Aorta (tissue), 5 donors: ENCODE measurements at places on chromosomes 1 and 21. TPM values are rescaled to one million over a fixed set of nuclear protein-coding genes. Genes with fewer than 3 reads are reported as not detected.

The MRTO4 gene
- 14.2 TPM for total RNA-seq

The IVL gene
- total RNA-seq: not detected

The CADM3 gene
- 41.2 TPM for total RNA-seq

The RHD gene
- not detected for total RNA-seq

The AMY2A gene
- total RNA-seq: 2.8 TPM

DNA sequence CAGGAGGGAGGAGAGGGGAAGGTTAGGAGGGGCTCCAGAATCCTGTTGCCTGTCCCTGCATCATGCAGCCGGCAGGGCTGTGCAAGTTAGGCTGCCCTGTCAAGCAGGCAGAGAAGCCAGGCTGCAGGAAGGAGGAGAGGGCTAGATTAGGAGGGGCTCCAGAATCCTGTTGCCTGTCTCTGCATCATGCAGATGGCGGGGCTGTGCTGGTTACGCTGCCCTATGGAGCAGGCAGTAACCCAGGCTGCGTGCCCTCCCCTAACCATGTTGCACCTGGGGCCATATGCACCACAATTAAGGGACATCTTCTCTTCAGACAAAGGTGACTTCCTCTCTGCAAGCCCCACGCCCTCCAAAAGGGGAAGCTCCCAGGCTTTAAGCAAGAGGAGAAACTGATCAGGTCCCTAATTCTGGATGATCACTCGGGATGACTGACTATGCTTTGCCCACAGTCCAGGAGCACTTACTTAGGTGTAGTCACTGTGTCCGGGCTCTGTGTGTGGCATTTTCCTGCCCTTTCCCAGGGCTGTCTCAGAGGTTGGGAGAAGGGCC lies 457.4 kb downstream of the SETD4 start:
- no peak overlapping the region for H3K27ac ChIP-seq
- no peaks in the 10 kb centered on the region for H3K27me3 ChIP-seq
- no peak for DNase-seq

- H3K27me3 ChIP-seq: no peaks in the 10 kb centered on the region
- no peak overlapping the region for H3K4me3 ChIP-seq
- H3K36me3 ChIP-seq: peaks cover 2% of the 10 kb centered on the region
Observed at GRCh38 chr1:25450891-25451290, 20.2 kb downstream of the MACO1 start.

DNA sequence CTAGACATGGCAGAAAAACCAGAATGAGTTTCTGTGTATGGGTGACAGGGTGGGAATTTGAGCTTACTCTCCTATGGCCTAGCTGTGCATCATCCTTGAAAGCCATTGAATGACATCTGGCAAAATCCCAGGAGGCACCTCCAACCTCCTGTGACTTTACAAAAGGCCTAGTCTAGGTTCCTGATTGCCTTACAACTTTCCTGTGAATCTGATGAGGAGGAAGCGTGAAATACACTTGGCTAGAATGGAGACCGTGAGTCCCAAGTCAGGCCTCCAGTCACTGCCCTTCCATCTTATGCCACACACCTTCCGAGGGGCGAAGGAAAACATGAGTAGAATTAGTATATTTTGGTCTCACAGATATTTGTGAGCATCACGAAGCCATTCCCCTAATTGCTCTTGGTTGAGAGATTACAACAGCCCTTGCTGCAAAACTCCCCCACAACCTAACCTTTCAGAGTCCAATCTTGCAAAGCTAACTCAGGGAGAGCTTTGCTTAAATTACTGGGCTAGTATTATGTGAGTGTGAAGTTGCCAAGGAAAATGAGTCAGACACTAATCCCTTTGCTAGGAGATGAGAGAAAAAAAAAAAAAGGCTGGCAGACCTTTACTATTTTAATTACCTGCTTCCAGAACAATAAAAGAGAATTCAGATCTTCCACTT lies 36.3 kb upstream of the PAXBP1 start:
- H3K4me1 ChIP-seq: no peaks in the 10 kb centered on the region
- no peaks in the 10 kb centered on the region for H3K36me3 ChIP-seq
- no peak overlapping the region for H3K27ac ChIP-seq
- no peak overlapping the region for H3K4me3 ChIP-seq
- H3K27me3 ChIP-seq: no peaks in the 10 kb centered on the region

DNA sequence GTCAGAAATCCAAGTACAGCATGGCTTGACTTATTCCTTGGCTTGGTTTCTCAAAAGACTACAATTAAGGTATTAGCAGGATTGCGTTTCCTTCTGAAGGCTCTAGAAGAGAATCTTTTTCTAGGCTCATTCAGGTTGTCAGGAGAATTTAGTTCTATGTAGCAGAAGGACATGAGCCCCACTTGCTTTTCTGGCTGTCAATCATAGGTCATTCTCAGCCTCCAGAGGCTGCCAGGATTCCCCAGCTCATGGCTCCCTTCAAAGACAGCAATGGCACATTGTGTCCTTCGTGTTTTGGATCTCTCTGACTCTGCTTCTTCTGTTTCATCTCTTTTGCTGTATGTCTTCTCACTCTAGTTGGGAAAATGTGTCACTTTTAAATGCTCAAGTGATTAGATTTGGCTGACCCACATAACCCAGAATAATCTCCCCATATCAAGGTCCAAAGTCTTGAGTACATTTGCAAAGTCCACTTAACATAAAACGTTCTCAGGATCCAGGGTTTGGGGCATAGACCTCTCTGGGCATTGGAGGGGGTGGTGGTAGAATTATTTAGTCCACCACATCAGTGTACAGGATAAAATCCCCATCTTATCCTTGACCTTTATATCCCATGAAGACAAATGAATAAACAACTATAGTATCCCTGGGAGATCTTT lies 126.7 kb upstream of the BCL9 start:
- no peaks in the 10 kb centered on the region for H3K4me1 ChIP-seq
- no peak overlapping the region for H3K4me3 ChIP-seq
- DNase-seq: no peak

GRCh38 chr1:214404571-214405213 lies 123.7 kb downstream of the SMYD2 start:
- no peak overlapping the region for H3K27ac ChIP-seq
- no peak overlapping the region for H3K4me3 ChIP-seq
- H3K27me3 ChIP-seq: no peaks in the 10 kb centered on the region
- no peak for DNase-seq
- H3K36me3 ChIP-seq: no peaks in the 10 kb centered on the region
- H3K4me1 ChIP-seq: peaks cover 2% of the 10 kb centered on the region

DNA sequence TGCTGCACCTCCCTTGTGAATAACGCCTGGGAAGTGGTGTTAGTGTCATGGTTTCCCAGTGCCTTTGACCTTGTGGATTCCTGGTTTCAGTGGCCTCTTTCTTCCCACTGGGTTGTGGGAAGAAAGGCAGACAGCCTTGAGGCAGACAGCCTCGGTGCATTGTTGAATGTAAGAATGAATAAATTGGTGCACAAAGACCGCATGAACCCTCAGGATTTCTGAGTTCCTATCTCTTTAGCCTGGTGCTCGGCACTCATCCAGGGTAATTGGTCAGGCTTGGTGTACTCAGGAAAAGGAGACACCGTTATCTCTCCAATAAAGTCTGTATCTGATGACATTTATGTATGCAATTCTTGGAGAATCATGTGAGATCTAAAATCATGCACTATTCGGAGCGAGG lies 5.1 kb downstream of the ZNF362 start:
- H3K4me1 ChIP-seq: peaks cover 5% of the 10 kb centered on the region
- no peak overlapping the region for H3K4me3 ChIP-seq
- H3K27me3 ChIP-seq: no peaks in the 10 kb centered on the region
- no peaks in the 10 kb centered on the region for H3K36me3 ChIP-seq
- H3K27ac ChIP-seq: no peak overlapping the region
- DNase-seq: peak; percentile 25

DNA sequence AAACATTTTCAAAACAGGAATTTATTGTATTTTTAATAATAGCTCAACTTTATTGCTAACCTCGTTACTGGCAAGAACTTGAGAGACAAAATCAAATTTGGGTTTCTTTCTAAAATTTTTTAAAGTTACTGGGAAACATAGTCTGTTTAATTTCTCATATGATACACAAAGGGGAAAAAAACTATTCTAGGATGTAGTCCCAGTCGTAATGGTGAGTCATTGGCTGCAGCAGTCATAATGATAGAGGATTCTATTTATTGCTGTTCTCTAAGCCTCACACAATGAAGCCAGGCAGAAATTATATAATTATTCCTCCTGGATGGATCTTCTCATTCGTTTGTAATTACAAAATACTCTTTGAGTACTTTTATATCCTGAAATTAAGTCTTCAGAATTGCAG lies 326.5 kb upstream of the SGIP1 start:
- no peaks in the 10 kb centered on the region for H3K27me3 ChIP-seq
- H3K4me3 ChIP-seq: no peak overlapping the region
- H3K36me3 ChIP-seq: no peaks in the 10 kb centered on the region
- no peak for DNase-seq
- H3K4me1 ChIP-seq: no peaks in the 10 kb centered on the region
- H3K27ac ChIP-seq: no peak overlapping the region

- H3K4me3 ChIP-seq: no peak overlapping the region
- H3K27ac ChIP-seq: no peak overlapping the region
- H3K4me1 ChIP-seq: no peaks in the 10 kb centered on the region
- no peaks in the 10 kb centered on the region for H3K36me3 ChIP-seq
- no peaks in the 10 kb centered on the region for H3K27me3 ChIP-seq
- no peak for DNase-seq
Observed at GRCh38 chr1:37438869-37439343, 35.5 kb upstream of the ZC3H12A start.

DNA sequence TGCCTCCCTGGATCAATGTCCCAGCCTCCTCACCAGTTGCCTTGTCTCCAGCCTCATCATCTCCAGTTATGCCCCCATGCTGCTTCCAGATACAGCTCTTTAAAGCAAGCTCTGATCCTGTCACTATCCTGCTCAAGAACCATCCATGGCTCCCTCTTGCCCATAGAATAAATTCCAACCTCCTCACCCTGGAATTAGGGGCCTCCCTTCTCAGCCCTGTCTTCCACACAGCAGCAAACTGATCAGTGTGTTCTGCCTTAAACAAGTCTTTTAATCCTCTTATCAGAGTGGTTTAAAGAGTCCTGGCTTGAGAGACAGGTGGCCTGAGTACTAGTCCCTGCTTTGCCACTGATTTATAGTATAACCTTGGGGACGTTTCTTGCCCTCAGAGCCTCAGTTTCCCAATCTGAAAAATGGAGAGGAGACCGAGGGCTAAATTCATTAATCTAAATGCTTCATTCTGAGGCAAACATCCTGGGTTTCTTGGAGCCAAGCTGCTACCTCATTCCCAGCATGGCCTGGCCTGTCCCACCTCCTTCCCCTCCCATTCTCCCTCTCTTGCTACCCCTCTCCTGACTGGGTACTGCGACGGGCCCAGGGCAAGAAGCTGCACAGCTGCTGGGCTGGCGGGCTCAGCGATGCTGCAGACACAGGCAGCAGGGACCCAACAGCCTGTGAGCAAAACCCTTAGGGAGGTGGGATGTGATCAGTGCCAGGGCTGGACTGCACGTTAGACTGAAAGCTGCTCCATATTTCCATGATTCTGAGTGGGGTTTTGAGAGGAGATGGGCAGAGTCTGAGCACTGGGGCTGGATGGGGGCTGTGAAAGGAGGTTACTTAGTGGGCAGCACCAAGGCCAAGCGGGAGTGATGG lies 221.4 kb downstream of the PTPRU start:
- DNase-seq: no peak
- no peaks in the 10 kb centered on the region for H3K4me1 ChIP-seq
- H3K27ac ChIP-seq: no peak overlapping the region
- H3K27me3 ChIP-seq: no peaks in the 10 kb centered on the region

DNA sequence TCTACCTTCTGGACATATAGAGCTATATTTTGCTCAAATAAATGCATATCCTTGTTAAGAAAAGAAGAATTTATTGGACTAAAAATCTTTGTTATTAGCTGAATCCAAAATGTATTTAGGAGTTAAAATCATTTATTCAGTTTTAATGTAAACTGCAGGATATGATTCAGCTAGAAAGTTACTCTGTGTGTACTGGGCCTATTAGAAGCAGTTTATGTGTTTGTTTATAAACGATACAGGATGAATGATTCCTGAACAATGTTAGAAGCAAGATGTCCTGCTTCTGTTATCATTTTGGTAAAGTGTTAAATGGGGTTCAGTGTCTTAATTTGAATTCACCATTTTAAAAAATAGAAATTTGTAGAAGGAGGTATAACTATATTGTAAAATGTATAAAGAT lies 549.2 kb upstream of the ZRANB2 start:
- no peaks in the 10 kb centered on the region for H3K4me1 ChIP-seq
- no peak for DNase-seq
- no peak overlapping the region for H3K27ac ChIP-seq
- no peaks in the 10 kb centered on the region for H3K27me3 ChIP-seq
- H3K4me3 ChIP-seq: no peak overlapping the region
- no peaks in the 10 kb centered on the region for H3K36me3 ChIP-seq

- no peak overlapping the region for H3K4me3 ChIP-seq
- no peaks in the 10 kb centered on the region for H3K36me3 ChIP-seq
- no peaks in the 10 kb centered on the region for H3K27me3 ChIP-seq
- H3K4me1 ChIP-seq: no peaks in the 10 kb centered on the region
- H3K27ac ChIP-seq: no peak overlapping the region
- DNase-seq: no peak
Observed at GRCh38 chr1:55362558-55362957, 147.4 kb upstream of the USP24 start.

GRCh38 chr1:60762911-60763310 lies 319.4 kb upstream of the NFIA start:
- no peak overlapping the region for H3K27ac ChIP-seq
- no peak for DNase-seq
- H3K4me1 ChIP-seq: peaks cover 2% of the 10 kb centered on the region
- no peaks in the 10 kb centered on the region for H3K27me3 ChIP-seq

DNA sequence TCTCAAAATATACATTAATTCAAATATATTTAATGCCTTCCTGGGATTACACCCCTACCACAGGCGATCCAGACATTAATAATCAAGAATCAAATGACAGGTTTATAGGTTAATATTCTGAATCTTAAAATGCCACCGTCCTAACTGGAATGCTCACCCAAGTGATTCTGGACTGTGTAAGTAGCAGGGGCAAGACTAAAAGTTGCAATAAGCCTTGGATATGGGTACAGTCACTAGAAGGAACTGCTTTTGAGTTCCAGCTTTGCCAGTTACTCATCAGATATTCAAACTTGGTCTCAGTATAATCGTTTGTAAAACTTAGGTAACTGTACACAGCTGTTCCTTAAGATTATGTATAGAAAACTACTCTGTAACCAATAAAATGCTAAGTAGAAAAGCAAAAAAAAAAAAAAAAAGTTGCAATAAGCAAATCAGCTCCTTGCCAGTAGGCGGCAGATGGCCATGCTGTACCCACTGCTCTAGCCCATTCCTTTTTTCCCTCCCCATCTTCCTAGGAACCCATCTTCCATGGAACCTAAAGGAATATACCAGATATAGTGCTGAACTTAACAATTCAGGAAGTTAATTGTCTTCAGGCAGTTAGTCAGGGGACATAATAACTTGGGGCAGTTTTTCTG lies 10.5 kb downstream of the RO60 start:
- H3K27ac ChIP-seq: no peak overlapping the region
- peaks cover 2% of the 10 kb centered on the region for H3K4me1 ChIP-seq
- no peak for DNase-seq
- no peak overlapping the region for H3K4me3 ChIP-seq
- H3K36me3 ChIP-seq: peaks cover 3% of the 10 kb centered on the region

DNA sequence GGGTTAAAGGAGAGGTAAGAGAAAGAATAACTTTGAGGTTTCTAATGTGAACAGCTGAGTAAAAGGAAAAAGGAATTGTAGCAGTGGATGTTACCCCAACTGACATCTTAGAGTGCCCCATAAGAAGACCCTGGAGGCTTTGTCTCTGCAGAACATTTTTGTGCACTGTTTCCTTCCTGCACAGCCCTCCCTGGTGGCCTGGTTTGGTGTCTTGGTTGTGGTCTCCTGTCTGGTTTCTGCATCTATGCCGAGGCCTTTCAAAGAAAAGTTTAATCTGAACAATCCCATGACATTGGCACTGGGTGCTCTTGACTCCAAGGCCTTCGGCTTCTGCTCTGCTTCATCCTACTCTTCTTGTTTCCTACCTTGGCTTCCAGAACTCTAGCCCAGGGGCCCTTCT lies 57.8 kb downstream of the RHOU start:
- no peak for DNase-seq
- H3K27me3 ChIP-seq: no peaks in the 10 kb centered on the region
- H3K4me1 ChIP-seq: no peaks in the 10 kb centered on the region
- no peaks in the 10 kb centered on the region for H3K36me3 ChIP-seq
